ENCODE measurements at places on chromosomes 1 and 21.

DNA sequence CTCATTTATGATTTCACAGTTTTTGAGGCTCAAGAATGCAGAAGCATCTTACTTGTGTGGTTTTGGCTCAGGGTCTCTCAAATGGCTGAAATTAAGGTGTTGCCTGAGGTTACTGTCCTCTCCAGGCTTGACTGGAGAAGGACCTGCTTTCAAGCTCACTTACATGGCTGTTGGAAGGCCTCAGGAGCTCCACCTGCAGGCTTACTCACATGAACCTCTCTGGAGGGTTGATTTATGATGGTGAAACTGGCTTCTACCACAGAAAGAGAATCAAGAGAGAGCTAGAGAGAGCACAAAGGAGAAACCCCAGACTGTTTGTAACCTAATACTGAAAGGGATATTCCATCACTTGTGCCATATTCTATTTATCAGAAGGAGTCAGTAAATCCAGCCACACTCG is 6.2 kb upstream of the KCNK2 start:
- peak; percentile 47 for DNase-seq

DNA sequence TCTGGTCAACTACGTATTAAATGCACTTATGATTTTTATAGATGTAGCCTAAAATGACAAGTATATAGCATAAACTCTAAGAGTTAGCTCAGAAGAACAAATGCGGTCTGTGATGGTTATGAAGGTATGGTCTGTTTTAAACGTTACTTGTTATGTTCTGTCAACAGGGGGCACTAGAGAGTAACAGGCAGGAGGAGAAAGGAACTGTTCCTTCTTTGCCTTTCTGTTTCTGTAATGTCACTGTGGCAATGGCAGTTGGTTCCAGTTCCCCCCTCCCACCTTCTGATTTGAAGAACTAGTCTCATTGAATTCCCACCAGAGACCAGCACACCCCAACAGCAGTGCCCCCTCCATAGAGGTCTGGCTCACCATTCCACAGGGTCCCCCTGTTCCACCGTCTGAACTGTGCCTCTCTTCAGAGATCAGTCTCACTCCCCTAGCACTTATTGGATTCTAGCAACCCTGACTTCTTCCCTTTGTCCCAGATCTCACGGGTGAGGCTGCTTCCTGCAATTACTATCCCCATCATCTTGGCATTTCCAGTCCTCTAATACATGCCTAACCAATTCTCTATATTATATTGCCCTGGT is 14.0 kb downstream of the KRTAP24-1 start:
- no peak for DNase-seq

DNA sequence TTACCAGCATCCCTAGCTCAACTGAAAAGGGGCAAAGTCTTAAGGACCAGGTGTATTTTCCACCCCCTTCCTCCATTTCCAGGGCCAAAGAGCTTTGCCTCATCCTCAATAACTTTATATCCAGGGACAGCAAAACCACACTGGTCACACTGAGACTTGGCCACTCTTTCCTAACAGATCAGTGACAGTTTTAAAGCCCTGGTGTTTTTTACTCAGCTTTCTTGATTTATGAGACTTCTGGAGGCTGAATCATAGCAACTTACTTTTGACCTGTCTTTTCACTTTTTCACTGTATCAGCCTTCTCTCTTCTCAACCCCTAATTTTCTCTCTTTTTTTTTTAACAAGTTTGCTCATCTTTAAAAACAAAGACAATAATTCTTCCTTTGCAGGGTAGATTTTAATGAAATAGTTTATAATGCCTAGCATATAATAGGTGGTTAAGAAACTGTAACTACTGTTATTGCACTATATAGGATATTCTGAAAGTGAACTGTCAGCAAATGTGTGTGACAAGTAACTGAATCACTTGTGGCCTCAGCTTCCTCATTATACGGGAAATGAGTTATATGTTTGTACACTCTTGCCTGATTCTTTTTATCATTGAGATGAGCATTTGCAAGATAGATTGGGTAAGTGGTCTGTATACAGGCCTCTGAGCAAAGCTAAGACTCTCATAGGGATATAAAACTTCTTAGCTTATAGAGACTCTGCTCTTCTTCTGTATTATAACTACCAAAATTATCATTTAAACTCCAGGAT is 19.7 kb upstream of the DYNLT5 start:
- DNase-seq = no peak

DNA sequence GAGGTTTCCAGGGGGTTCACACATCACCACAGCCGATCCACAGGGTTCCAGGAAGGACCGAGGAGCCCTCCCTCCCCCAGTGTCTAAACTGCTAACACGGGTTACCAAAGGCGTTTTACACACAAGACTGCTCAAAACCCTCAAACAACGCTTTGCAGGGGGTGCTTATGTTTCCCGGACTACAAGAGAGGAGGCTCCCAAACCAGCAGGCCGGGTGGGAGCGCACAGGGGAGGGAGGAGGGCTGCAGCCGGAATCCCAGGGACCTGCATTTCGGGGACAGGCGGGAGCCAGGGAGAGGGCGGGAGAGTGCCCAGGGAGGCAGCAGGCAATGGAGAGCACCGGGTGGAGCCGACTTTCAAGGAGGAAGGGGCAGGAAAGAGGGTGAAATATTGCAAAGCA is 50.8 kb downstream of the ACBD3 start:
- no peak for DNase-seq

DNA sequence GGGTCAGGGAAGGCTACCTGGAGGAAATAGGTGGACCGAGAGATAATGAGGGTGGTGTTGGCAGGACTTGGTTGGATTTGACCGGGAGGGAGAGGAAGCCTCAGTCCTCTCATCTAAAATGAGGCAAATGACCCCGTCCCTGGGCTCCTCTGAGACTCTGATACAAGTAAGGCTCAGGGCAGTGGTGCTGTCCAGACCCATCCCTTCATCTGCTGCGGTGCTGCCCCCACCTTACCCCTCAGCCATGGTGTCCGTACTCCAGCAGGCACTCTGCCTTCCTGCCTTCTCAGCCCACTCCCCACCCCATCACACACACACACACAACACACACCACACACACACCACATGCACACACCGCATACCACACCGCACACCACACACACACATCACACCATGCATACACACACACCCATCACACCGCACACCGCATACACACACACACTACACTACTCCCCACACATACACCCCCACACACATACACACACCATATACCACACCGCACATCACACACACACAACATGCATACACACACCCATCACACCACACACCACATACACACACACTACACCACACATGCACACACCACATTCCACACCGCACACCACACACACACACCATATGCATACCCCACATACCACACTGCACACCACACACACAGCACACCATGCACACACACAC is 29.4 kb upstream of the SLC26A9 start:
- DNase-seq = peak; percentile 67

DNA sequence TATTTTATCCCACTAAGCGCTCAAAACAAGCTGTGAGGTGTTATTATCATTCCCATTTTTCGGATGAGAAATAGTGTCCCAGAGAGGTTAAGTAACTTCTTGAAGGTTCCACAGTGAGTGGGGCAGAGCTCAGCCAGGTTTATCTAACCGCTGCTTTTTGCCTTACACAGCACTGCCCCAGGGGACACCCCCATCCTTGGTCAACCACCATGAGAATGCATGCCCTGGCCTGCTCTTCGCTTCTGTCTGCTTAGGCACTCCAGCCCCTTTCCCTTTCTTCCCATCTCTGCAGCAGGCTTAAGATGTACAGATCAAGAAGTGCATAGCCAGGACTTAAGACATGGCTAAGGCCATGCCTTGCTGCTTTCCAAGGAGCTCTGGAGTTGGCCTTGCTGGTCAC is 159.0 kb upstream of the CD34 start:
- DNase-seq = no peak

DNA sequence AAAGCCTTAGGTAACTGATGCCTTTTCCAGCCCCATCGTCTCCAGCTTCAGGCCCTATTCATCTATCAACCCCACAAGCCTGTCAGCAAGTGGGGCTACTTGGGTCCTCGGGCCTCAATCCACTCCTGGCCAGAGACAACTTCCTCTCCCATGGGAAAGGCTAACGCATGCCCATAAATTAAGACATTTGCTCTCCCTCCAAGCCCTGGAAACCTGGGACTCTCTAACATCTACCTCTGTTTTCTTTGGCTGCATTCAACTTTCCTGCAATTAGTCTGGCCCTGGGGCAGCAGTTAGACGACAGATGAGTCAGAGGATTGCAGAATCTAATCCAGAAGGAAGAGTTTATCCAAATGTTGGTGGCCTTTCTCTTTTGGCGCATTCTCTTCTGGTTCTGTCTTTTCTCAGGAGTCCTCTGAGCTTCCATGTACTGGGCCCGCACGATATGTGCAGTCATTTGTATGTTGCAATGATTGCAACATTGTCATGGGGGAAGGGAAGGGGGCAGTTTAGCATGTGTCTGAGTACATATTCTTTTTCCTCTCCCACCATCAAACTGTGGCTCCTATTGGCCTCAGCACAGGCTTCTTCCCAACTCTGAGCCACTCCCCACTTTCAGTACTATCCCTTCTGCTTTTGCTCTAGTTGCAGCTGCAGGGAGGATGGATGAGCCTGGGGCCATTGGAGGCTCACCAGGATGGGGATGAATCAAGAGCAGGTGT is 54.4 kb downstream of the NAV1 start:
- DNase-seq = peak; percentile 99

DNA sequence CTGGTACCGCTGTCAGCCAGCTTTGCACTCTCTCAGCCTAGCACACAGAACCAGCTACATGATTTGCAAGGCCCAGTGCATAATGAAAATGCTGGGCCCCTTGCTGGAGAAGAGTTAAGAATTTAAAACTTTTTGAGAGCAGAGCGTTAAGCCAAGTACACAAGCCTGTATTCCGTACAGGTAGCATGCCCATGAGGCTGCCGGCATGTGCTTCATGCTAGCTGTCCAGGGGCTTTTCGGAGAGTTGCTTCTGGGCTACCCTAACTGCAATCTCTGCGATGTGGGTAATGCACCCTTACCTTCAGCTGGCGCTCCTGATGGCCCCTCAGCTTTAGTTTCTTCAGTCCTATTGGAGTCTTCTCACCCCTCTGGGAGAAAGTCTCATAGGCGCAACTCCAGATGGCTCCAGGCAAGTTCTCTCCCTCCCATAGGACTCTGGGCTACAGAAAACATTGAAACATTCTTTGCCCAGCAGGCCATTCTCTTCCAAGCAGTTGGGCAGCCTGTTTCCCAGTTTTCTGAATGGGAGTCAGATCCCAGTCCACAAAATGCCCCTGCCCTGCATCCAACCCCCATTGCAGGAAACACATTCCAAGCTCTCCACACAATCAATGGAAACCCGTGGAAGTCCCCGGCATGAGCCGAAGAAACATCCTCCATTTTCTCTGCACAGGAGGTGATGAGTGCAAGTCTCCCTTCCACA is 5.7 kb upstream of the AKT3 start:
- DNase-seq = no peak

- no peak for DNase-seq
Observed at GRCh38 chr1:9537863-9538668, 1.2 kb upstream of the SLC25A33 start.

- no peak for DNase-seq
Observed at GRCh38 chr21:40618191-40618973, 228.6 kb downstream of the DSCAM start.

GRCh38 chr1:167503626-167504466 is 14.5 kb downstream of the CD247 start:
- DNase-seq = no peak

GRCh38 chr1:94067196-94067595 is 53.8 kb downstream of the ABCA4 start:
- DNase-seq = no peak

GRCh38 chr21:34072145-34073031 is 990 bp upstream of the MRPS6 start:
- DNase-seq = peak; percentile 20

GRCh38 chr1:101377084-101377835 is 140.4 kb downstream of the S1PR1 start:
- DNase-seq = no peak

GRCh38 chr1:39195166-39196111 is 9.1 kb upstream of the MACF1 start:
- peak; percentile 76 for DNase-seq

- DNase-seq = peak; percentile 33
Observed at GRCh38 chr1:199422206-199422605, 605.3 kb upstream of the NR5A2 start.

- DNase-seq = no peak
Observed at GRCh38 chr1:50453266-50453665, 30.0 kb upstream of the DMRTA2 start.

- DNase-seq = peak; percentile 3
Observed at GRCh38 chr21:23853796-23854379, 1753.4 kb downstream of the MRPL39 start.

GRCh38 chr1:218025454-218025853 is 259.6 kb upstream of the RRP15 start:
- peak; percentile 78 for DNase-seq

DNA sequence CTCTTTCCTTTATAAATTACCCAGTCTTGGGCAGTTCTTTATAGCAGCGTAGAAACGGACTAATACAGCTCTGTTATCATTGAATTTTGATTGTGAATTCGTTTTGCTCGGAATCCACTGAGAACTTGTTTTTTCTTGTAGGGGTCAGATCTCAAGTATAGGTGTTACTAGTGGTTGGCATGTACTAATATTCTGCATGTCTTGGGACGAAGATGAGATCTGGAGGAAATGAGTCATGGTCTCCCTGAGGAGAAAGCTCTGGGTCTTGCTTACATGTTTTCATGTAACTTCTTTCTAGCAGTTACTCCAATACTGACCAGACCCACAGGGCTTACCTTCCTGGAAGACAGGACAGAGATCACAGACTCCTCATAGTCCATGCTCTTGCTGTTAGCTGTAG is 30.3 kb downstream of the ZSCAN20 start:
- peak; percentile 40 for DNase-seq

GRCh38 chr1:162284206-162284955 is 92.3 kb downstream of the SPATA46 start:
- DNase-seq = no peak
